CD4-positive, alpha-beta T cell (primary cell): ENCODE measurements at places on chromosomes 4 and X. TPM values are rescaled to one million over a fixed set of nuclear protein-coding genes. Genes with fewer than 3 reads are reported as not detected.

- no peak overlapping the region for H3K4me3 ChIP-seq
- H3K4me1 ChIP-seq, result no peaks in the 10 kb centered on the region
- no peak for DNase-seq
- H3K27ac ChIP-seq, result no peak overlapping the region
- H3K27me3 ChIP-seq, result no peaks in the 10 kb centered on the region
- H3K36me3 ChIP-seq, result no peaks in the 10 kb centered on the region
These were observed 40.7 kb downstream of the MTTP start for GRCh38 chr4:99615170-99615820.

- no peaks in the 10 kb centered on the region for H3K36me3 ChIP-seq
- DNase-seq, result no peak
- H3K27ac ChIP-seq, result no peak overlapping the region
- no peak overlapping the region for H3K4me3 ChIP-seq
- H3K4me1 ChIP-seq, result no peaks in the 10 kb centered on the region
These were observed 233.7 kb upstream of the TECRL start for GRCh38 chr4:64642936-64643335.

CDS1 gene
- 1.3 TPM for total RNA-seq

DNA sequence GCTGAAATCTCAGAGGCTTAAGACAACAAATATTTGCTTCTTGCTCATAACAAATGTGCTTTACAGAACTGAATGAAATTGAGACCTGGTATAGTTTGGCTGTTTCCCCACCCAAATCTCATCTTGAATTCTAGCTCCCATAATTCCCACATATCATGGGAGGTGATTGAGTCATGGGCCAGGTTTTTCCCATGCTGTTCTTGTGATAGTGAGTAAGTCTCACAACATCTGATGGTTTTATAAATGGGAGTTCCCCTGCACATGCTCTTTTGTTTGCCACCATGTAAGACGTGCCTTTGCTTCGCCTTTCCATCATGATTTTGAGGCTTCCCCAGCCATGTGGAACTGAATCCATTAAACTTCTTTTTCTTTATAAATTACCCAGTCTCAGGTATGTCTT lies 221.1 kb upstream of the DIPK2B start:
- H3K36me3 ChIP-seq, result no peaks in the 10 kb centered on the region
- H3K27me3 ChIP-seq, result no peaks in the 10 kb centered on the region
- no peak for DNase-seq
- H3K4me3 ChIP-seq, result no peak overlapping the region
- H3K27ac ChIP-seq, result no peak overlapping the region

FHDC1 gene
- total RNA-seq, result not detected

GRCh38 chr4:69835766-69836165 lies 24.2 kb downstream of the SULT1E1 start:
- no peak overlapping the region for H3K27ac ChIP-seq
- no peak overlapping the region for H3K4me3 ChIP-seq
- H3K4me1 ChIP-seq, result peaks cover 12% of the 10 kb centered on the region
- no peak for DNase-seq
- no peaks in the 10 kb centered on the region for H3K27me3 ChIP-seq
- H3K36me3 ChIP-seq, result no peaks in the 10 kb centered on the region

RIPPLY1 gene
- total RNA-seq, result not detected

GRCh38 chr4:116885579-116885978 lies 199.8 kb downstream of the TRAM1L1 start:
- no peak overlapping the region for H3K4me3 ChIP-seq
- no peaks in the 10 kb centered on the region for H3K4me1 ChIP-seq
- H3K27ac ChIP-seq, result no peak overlapping the region
- no peaks in the 10 kb centered on the region for H3K27me3 ChIP-seq
- no peaks in the 10 kb centered on the region for H3K36me3 ChIP-seq

GRCh38 chr4:8221985-8222384 lies 22.9 kb downstream of the SH3TC1 start:
- no peak overlapping the region for H3K4me3 ChIP-seq
- H3K36me3 ChIP-seq, result peaks cover 63% of the 10 kb centered on the region
- no peak for DNase-seq

ARHGEF6 gene
- total RNA-seq, result 43.3 TPM

DNA sequence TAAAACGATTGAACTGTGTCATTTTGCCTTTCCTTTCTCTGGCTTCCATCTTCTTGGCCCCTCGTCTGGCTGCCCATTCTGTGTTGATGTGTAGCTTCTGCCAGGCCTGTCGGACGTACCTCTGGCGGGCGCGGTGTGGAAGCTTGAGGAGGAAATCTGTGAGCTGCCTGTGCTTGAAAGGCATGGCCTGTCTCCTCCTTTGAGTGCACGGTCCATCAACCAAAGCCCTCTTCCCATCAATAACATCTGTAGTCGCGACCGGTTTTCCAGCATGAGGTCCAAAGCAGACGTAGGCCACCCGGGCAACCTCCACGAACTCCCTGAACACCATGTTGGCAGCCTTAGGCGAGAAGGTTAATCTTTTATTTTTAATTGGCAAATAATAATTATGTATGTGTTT lies 202.7 kb downstream of the CRLF2 start:
- H3K4me1 ChIP-seq, result no peaks in the 10 kb centered on the region
- no peaks in the 10 kb centered on the region for H3K36me3 ChIP-seq
- no peak overlapping the region for H3K27ac ChIP-seq
- H3K4me3 ChIP-seq, result no peak overlapping the region

DNA sequence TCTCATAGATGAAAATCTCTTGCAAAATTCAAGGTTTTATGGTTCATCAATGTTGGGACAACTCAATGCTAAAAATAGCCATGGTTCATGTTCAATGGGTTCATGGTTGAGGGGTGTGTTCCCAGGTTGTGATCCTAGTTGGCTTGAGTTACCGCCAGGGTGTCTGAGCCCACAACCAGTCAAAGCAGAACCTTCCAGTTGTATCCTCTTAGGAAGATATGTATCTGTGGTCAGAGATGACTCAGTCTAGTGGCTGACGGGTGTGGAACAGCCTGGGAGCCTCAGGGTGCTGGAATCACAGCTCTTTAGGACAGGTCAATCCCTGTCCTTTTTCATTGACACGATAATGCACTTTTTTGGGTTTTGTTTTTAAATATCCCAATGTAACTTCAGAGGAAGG lies 192.3 kb upstream of the NR3C2 start:
- no peak for DNase-seq
- H3K36me3 ChIP-seq, result no peaks in the 10 kb centered on the region
- H3K27ac ChIP-seq, result no peak overlapping the region
- no peaks in the 10 kb centered on the region for H3K27me3 ChIP-seq
- no peaks in the 10 kb centered on the region for H3K4me1 ChIP-seq

SRPK3 gene
- total RNA-seq, result not detected

DCAF8L2 gene
- not detected for total RNA-seq

- H3K4me3 ChIP-seq, result peak overlapping the region; percentile 42
- no peaks in the 10 kb centered on the region for H3K27me3 ChIP-seq
- H3K36me3 ChIP-seq, result no peaks in the 10 kb centered on the region
- H3K4me1 ChIP-seq, result peaks cover 19% of the 10 kb centered on the region
These were observed 50.2 kb downstream of the DDX3X start for GRCh38 chrX:41384051-41384705.

DNA sequence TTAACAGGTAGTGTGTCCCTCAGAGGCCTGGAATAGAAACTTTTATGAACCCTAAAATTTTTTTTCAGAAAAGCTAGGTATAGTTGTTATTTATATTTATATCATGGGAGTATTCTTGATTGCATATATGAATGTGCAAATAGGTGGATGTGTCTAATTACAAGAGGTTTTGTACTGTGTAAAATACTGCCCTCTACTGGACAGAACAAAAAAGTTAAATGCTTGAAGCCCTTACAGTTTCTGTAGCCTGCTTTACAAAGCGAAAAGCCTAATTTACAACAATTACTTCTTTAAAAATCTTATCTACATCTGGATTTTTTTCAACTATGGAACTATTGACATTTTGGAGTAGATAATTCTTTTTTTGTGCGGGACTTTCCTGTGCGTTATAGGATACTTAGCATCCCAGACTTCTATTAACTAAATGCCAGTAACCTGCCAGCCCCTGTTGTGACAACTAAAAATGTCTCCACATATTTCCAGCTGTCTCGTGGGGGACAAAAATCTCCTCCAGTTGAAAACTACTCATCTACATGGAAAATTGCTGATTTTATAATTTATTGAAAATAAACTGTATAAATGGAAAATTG lies 35.1 kb downstream of the ENPEP start:
- H3K27me3 ChIP-seq, result no peaks in the 10 kb centered on the region
- peaks cover 3% of the 10 kb centered on the region for H3K4me1 ChIP-seq
- no peak for DNase-seq
- no peaks in the 10 kb centered on the region for H3K36me3 ChIP-seq
- H3K4me3 ChIP-seq, result no peak overlapping the region

DNA sequence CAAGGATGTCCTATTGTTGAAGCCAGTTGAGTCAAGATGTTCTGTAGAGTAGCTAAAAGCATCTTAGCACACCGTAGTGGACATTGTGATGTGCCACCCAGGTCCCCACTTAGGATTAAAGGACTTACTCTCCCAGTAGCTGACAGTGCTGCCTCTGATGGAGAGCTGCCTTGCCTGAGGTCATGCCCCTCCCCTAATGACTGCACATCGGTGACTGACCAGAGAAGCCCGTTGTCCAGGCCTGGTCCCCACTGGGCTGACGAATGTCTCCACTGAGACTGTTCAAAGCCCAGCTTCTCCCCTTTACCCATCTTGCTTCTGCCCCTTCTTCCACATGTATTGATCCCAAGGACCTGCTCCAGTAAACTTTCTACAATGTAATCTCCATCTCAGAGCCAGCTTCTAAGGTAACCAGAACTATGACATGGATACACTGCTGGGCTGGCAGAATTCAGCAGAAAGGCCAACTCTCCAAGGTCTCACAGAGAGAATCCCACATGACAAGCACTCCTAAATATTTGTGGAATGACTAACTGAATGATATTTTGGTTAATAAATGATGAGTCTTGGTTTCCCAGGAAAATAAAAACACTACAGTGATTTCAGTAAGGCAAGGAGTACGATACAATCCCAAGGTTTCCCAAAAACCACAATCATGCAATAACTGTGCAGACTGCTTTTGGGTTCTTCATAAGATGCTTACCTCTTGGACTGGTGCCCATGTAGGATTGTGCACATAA lies 82.4 kb upstream of the TMEM150C start:
- no peak overlapping the region for H3K4me3 ChIP-seq
- no peak for DNase-seq
- no peaks in the 10 kb centered on the region for H3K27me3 ChIP-seq
- no peak overlapping the region for H3K27ac ChIP-seq
- no peaks in the 10 kb centered on the region for H3K36me3 ChIP-seq

- no peak for DNase-seq
- peaks cover 17% of the 10 kb centered on the region for H3K36me3 ChIP-seq
- no peaks in the 10 kb centered on the region for H3K27me3 ChIP-seq
- H3K4me3 ChIP-seq, result no peak overlapping the region
- H3K4me1 ChIP-seq, result peaks cover 9% of the 10 kb centered on the region
- H3K27ac ChIP-seq, result no peak overlapping the region
These were observed 4.2 kb downstream of the HDAC6 start for GRCh38 chrX:48806081-48806480.

GPRIN3 gene
- 46.4 TPM for total RNA-seq

- no peaks in the 10 kb centered on the region for H3K36me3 ChIP-seq
- DNase-seq, result no peak
- no peak overlapping the region for H3K4me3 ChIP-seq
- no peak overlapping the region for H3K27ac ChIP-seq
These were observed 8.4 kb upstream of the AWAT1 start for GRCh38 chrX:70226048-70226447.
